ENCODE measurements at places on chromosomes 5 and 9. TPM values are rescaled to one million over a fixed set of nuclear protein-coding genes. Genes with fewer than 3 reads are reported as not detected.

The LHX6 gene
- 2.4 TPM for total RNA-seq

The OR1J2 gene
- not detected for total RNA-seq

The TLX3 gene
- total RNA-seq: not detected

The SOHLH1 gene
- 0.12 TPM for total RNA-seq

The CD72 gene
- 0.16 TPM for total RNA-seq

The TEK gene
- 0.12 TPM for total RNA-seq

The HSPB3 gene
- not detected for total RNA-seq

The GPX8 gene
- 34.2 TPM for total RNA-seq

The CERT1 gene
- total RNA-seq: 22.0 TPM

The ENTPD8 gene
- total RNA-seq: 0.24 TPM

The FAM78A gene
- 0.34 TPM for total RNA-seq

The CTSV gene
- total RNA-seq: 13.0 TPM

The GAS1 gene
- total RNA-seq: 0.10 TPM

The FBXW11 gene
- 36.7 TPM for total RNA-seq

The FGD3 gene
- total RNA-seq: 0.93 TPM

The KCNN2 gene
- 0.07 TPM for total RNA-seq

The CCDC107 gene
- total RNA-seq: 27.5 TPM

The CFAP90 gene
- 0.70 TPM for total RNA-seq

The RNF180 gene
- 0.36 TPM for total RNA-seq

The ADAMTS2 gene
- total RNA-seq: 0.10 TPM

The QRFP gene
- not detected for total RNA-seq

The TAF11L13 gene
- not detected for total RNA-seq

The OR2V1 gene
- not detected for total RNA-seq

The PDCD1LG2 gene
- 0.30 TPM for total RNA-seq

The RLN2 gene
- 0.29 TPM for total RNA-seq

The STK32A gene
- total RNA-seq: 0.24 TPM

The ST8SIA4 gene
- total RNA-seq: 0.23 TPM

The C5orf52 gene
- total RNA-seq: not detected

The PCDHB7 gene
- total RNA-seq: not detected

The SLC2A8 gene
- 11.3 TPM for total RNA-seq

The FBXW2 gene
- total RNA-seq: 37.6 TPM

The IL13 gene
- not detected for total RNA-seq

The ALAD gene
- total RNA-seq: 15.0 TPM

The NRG2 gene
- 1.8 TPM for total RNA-seq

The TOR4A gene
- total RNA-seq: 27.5 TPM

The CDO1 gene
- not detected for total RNA-seq

The MYOT gene
- not detected for total RNA-seq

The ADCY2 gene
- total RNA-seq: not detected

The CCNO gene
- 4.3 TPM for total RNA-seq

The GRM6 gene
- not detected for total RNA-seq

The TAF1L gene
- total RNA-seq: not detected

The NFIL3 gene
- 11.0 TPM for total RNA-seq

The GLRA1 gene
- total RNA-seq: not detected

The DNAH5 gene
- total RNA-seq: 2.2 TPM

The KDM3B gene
- 40.4 TPM for total RNA-seq

The PKD2L2 gene
- 0.12 TPM for total RNA-seq

The SPAAR gene
- not detected for total RNA-seq

Measured in A549 treated with Hydrocortisone at 1 μM for 4 hours (cell line).